Stimulated activated CD8-positive, alpha-beta memory T cell treated with anti-CD3 and anti-CD28 coated beads, Interleukin-4, amount 100 ng/mL, for 48 hours (primary cell): ENCODE measurements at places on chromosomes 11 and 22.

- peak; percentile 43 for DNase-seq
Observed at GRCh38 chr11:93689240-93689639, 27.8 kb downstream of the CEP295 start.

DNA sequence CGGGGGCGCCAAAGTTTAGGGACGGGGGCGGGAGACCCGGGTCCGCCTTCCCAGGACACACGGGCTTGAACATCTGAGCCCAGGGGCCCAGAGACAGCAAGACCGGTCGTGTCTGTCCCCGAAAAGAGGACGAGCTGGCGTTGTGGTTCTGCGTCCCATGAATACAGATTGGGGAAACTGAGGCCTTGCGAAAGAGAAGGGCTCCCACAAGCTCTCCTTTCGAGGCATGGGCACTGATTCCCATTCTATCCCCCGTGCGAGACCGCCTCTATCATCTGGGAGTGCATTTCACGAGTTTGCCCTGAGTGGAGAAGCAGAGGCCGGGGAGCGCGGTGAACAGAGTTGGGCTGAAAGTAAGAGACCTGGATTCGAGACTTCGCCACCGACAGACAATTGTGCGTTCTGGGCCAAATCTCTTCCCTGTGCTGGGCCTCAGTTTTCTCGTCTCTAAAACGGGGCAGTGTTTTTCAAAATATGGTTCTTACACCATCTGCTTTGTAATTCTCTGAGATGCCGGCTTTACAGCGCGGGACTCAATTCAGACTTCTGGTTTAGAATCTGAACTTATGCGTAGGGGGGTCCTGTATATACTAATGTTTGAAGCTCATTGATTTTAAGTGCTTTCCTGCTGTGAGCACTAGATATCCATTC, 471 bp downstream of the RNF185 start:
- DNase-seq: peak; percentile 42

GRCh38 chr11:79150320-79150719, 290.5 kb downstream of the TENM4 start:
- DNase-seq: no peak

- no peak for DNase-seq
Observed at GRCh38 chr11:134700101-134700640, 288.1 kb upstream of the B3GAT1 start.

GRCh38 chr11:28296426-28296825, 188.2 kb downstream of the METTL15 start:
- DNase-seq: no peak

DNA sequence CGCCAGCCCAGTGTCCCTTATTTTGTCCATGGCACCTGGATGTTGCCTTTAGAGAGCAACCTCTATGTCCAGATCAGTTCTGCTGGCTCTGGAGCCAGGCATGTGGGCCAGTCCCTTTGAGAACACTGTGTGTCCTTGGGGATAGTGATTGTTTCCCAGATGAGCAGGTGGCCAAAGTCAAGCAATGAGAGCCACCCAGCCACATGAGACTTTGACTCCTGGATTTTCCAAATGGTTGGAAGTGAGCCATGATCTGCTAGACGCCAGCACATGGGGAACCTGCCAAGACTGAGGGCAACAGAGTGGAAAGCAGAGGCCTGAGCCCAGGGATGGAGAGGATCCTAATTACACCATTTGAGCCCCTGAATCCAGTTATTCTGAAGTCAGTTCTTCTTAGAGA, 479.8 kb downstream of the OPCML start:
- no peak for DNase-seq
